ENCODE measurements at places on chromosomes 11 and 22.

DNA sequence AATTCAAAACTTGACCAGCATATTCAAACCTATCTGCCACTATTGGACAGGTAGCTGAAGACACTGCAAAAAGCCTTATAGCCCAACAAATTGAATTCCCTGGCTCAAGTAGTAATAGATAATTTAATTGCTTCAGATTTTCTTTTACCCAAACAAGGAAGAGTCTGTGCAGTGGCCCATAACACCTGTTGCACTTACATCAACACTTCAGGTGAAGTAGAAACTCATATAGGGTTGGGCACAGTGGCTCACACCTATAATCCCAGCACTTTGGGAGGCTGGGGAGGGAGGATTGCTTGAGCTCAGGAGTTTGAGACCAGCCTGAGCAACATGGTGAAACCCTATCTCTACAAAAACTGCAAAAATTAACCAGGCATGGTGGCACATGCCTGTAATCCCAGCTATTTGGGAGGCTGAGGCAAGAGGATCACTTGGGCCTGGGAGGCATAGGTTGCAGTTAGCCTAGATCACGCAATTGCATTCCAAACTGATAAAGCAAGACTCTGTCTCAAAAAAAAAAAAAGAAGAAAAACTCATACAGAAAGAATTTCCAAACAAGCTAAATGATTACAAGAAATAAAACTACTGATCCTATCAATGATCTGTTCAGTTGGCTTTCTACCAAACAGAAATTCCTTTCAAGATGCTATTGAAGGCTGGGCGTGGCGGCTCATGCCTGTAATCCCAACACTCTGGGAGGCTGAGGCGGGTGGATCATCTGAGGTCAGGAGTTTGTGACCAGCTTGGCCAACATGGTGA is 9.5 kb downstream of the FOLR3 start:
- DNase-seq = no peak

DNA sequence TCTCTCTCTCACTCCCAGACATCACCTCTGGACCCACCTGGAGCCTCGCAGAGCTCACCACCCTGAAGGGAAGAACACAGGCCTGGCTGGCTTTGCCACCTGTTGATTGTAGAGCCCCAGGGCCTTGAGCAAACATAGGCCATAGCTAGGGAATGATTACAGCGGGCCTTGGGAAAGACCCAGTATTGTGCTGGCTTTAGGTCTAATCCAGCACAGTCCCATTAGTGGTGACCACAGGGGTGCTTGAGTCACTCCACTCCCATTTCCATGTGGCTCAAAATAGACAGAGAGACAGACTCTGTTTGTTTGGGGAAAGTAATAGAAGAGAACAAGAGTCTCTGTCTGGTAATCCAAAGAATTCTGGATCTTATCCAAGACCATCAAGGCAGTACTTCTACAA is 42.7 kb upstream of the FAM181B start:
- no peak for DNase-seq

GRCh38 chr11:112292785-112293407 is 32.2 kb upstream of the PLET1 start:
- no peak for DNase-seq

GRCh38 chr11:68026391-68027105 is 3.9 kb upstream of the NDUFS8 start:
- no peak for DNase-seq

DNA sequence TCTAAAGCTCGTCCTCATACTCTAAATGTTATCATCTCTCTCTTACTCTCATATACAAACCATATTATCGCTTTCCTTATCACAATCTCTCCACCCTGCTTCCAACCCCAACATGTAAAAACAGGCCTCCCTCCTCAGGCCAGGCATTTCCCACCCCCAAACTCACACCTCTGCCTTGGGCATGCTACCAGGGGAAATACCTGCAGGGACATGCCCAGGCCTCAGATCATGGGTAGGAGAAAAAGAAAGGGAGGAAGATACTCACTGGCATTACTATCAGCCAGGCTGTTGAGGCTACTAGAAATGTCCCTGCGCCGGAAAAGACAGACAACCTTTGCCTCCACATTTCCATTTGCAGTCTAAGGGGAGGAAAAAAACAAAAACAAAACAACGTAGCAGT is 1.8 kb downstream of the MTA2 start:
- no peak for DNase-seq

DNA sequence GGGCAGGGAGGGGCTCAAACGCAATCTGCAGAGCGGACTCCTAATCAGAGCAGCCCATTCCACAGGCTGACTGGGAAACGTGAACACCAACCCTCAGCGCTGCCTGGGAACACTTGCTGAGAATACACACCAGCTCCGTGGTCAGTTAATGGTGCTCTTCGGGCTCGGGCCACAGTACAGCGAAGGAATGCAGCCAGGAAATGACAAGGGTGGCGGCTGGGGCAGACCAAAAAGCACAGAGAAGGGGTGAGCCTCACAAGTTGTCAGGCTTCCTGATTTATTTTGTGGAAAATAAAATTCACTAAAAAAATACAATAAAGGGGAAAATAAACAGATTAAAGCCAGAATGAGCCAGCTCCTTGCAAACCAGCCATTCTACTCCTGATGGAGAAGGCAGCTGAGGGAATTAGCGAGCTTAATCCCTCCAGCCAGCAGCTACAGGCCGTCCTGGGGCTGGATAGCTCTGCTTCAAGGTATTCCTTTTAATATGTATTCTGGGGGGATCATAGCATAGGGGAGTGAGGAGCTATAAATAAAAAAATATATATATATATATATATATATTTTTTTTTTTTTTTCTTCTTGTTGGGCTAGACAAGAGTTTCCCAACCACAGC is 165.5 kb upstream of the NTM start:
- no peak for DNase-seq

GRCh38 chr11:123152951-123153350 is 42.1 kb downstream of the CLMP start:
- DNase-seq = no peak

DNA sequence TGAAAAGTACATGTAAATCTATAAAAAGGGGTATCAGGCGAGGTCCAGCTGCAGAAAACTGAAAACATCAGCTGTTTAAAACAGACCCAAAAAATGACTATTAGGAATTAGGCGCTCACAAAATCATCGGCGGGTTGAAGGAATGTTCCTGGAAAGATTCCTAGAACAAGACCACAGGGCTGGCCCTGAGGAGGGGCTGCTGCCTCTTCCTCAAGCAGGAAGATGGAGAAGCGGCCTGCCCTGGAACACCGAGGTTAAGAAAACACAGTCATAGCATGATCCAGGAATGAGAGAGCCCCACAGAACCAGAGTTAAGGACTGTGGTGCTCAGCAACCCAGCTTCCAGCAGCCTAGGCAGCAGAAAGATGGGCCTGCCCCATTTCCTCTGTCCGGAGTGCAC is 78.4 kb downstream of the C11orf91 start:
- no peak for DNase-seq

GRCh38 chr22:34812631-34813030 is 253.3 kb upstream of the ISX start:
- no peak for DNase-seq

GRCh38 chr22:45312415-45312814 is 2.7 kb downstream of the FAM118A start:
- no peak for DNase-seq

- no peak for DNase-seq
Measured at GRCh38 chr11:71946144-71946571, 17.3 kb downstream of the RNF121 start.

DNA sequence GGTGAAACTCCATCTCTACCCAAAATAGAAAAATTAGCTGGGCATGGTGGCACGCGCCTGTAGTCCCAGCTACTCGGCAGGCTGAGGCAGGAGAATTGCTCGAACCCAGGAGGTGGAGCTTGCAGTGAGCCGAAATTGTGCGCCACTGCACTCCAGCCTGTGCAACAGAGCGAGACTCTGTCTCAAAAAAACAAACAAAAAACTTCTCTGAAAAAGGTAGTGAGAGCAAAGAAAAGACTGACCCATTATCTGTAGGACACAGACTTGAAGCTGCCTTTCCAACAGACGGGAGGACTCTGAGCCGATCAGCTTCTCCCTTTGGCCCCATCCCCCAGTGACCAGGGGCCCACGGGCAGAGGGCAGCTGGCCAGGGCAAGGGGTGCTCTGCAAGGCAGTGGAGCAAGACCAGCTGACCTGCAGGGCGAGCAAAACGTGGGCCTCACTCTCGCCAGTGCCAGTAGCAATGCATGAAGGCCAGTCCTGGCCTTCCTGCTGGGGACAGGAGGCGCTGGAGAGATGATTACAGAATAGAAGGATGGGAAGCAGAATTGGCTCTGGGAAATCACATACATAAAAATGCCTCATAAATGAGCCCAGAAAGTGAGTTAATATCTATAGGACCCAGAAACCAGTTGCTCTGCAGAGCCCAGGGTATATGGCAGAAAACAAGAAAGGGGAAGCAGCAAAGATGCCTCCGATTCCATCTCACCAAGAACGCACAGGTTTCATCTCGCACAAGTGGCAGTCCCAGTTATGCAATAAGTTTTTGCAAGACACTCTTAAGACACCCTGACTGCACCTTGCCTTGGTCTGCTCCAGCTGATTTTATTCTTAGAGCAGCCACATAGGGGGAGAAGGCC is 2.8 kb downstream of the EHD1 start:
- DNase-seq = no peak

- DNase-seq = no peak
Measured at GRCh38 chr11:109165035-109165434, 257.0 kb upstream of the C11orf87 start.

DNA sequence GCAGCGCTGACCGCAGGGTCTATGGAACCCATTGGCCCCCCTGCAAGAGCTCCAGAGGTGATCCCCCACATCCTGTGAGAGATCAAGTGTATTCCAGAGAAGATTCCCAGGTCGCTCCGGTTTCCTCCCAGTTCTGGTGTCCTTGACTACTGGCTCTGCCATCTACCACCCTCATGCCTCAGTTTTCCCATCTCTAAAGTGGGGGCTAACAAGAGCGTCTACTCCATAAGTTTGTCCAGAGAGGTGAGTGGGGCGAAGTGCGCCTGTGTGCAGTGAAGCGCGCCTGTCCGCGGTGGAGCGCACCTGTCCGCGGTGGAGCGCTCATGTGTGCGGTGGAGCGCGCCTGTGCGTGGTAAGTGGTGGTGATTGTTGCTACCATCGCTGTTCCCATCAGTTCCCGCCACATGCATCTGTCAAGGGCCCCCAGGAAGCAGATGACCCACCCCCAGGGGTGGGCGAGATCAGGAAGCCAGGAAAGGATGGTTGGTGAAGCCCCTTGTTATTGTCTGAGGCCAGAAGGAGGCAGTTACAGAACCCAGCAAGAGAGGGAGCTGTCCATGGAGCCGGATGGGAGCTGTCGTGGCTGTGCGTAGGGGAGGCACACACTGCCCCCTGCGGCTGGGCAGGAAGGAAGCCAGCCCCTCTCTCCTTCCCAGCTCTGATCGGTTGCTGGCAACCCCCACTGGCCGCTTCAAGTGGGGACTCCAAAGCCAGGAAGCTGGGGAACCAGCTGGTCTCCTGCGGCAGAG is 73.2 kb upstream of the FGF3 start:
- DNase-seq = no peak

GRCh38 chr11:45684440-45684839 is 19.0 kb upstream of the CHST1 start:
- DNase-seq = no peak

DNA sequence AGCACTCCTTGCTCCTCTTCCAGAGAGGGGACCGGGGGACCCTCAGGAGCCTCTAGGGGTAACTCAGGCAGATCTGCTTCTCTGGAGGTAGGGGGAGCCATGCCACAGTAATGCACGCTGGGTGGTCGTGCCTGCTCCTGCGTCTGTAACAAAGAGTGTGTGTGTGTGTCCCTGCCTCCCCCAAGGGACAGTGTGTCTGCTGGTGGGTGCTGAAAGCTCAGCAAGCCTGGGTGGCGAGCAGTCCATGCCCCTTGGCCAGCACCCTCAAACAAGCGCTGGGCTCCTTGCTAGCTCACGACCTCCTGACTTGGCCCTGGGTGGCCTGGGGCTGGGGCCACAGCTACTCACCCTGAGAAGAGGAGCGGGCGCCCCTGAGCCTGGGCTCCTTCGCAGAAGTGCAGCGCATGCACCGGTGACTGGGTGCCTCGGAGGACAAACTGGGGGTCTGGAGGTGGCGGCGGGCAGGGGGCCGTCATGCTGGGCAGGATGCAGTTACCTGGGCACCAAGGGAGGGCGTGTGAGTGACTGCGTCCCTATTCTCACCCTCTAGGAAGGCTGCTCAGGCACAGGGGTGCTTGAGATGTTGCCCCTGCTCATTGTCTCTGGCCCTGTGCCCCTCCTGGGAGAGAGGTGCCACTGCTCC is 33.7 kb downstream of the GNB1L start:
- no peak for DNase-seq

GRCh38 chr11:9616858-9617257 is 43.4 kb downstream of the WEE1 start:
- DNase-seq = no peak

DNA sequence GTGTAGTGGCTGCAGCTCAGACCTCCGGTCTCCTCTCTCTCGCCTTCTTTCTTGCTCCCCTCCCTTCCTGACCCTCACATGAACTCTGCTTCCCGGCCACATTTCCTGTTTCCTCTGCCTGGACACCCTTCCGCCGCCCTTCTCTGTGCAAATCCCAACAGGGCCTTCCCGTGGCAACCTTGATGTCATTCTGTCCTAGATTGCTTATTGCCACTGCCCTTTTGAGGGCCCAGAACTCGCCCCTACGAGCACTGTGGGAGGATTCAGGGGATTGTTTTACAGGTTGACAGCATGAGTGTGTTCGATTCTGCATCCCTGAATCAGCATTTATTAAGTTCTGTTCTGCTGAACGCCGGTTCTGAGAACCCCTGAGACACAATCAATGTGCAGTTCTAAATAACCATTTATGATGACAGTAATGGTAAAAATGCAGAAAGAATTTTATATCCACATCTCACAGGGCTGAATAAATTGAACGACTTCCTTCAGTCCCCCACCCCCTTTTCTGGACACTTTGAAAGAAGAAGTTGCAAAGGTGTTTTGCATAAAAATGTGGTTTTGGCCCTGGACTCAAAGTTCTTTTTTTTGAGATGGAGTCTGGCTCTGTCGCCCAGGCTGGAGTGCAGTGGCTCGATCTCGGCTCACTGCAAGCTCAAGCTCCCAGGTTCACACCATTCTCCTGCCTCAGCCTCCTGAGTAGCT is 6.4 kb downstream of the BATF2 start:
- DNase-seq = no peak

- no peak for DNase-seq
Measured at GRCh38 chr11:72326151-72326848, 82.3 kb upstream of the PHOX2A start.

DNA sequence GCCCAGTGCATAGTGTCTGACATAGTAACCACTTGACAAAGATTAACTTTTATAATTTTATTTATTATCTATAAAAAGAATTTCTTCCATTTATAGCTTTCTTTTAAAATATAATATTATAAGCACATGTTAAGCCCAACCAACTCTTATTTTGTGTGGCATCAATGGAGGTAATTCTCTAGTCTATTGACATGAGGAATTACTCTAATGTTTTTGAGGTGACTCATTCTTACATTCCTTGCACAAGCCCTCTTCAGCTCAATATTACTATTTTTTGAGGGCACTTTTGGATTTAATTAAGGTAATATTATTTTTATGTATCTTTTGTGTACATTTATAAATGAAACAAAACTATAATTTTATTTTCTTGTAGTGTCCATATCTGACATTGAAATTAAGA is 59.6 kb downstream of the AASDHPPT start:
- DNase-seq = no peak

- no peak for DNase-seq
Measured at GRCh38 chr22:37233751-37234631, 10.1 kb downstream of the RAC2 start.

All from stimulated activated CD8-positive, alpha-beta memory T cell treated with anti-CD3 and anti-CD28 coated beads, Interleukin-2, amount 100 ng/mL, for 1 hour (primary cell).